ENCODE measurements at places on chromosomes 2 and 18.

- no peak for DNase-seq
These were observed 130.4 kb upstream of the DSEL start for GRCh38 chr18:67646890-67647289.

DNA sequence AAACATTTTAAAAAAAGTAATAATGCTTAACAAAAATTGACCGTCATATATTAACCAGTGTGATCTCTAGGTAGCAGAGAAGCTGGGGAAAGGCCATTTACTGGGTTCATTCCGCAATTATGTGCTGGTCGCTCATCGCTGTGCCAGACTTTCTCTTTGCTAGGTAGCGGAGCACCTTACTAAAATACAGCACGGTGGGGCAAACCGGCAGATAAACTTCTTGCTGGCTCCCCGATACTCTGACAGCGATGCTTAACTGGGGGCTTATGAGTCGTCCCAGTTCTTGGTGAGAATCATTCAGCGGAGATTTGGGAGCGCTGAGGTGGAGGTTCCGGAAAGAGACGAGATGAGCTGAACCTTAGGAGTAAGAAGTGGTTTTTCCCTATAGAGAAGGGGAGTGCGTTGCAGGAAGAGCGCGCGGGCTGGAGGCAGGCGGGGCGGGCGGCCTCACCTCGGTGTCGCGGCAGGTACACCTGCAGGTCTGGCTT is 605 bp downstream of the C2orf68 start:
- DNase-seq: no peak

GRCh38 chr2:210994104-210994503 is 437.7 kb downstream of the CPS1 start:
- no peak for DNase-seq

GRCh38 chr2:49044350-49045079 is 109.8 kb downstream of the FSHR start:
- DNase-seq: no peak

- no peak for DNase-seq
These were observed 33.9 kb downstream of the CD8B2 start for GRCh38 chr2:106521016-106521415.

- peak; percentile 16 for DNase-seq
These were observed 65.9 kb upstream of the ITM2C start for GRCh38 chr2:230798769-230799399.

GRCh38 chr2:866009-866680 is 84.5 kb upstream of the SNTG2 start:
- DNase-seq: no peak

DNA sequence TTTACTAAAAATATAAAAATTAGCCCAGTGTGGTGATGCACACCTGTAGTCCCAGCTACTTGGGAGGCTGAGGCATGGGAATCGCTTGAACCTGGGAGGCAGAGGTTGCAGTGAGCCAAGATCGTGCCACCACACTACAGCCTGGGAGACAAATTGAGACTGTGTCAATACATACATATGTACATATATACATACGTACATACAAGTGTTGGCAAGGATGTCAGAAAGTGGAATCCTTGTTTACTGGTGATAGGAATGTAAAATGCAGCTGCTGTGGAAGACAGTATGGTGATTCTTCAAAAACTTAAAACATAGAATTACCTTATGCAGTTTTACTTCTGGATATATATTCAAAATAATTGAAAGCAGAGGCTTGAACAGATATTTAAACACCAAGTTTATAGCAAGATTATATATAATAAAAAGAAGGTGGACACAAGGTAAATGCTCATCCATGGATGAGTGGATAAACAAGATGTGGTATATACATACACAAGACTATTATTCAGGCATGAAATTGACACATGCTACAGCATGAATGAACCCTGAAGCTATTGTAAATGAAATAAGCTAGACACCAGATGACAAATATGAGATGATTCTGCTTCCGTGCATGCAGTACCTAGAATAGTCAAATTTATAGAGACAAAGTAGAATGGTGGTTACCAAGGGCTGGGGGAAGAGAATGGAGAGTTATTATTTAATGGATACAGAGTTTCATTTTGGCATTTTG is 43.2 kb downstream of the CCDC138 start:
- no peak for DNase-seq

DNA sequence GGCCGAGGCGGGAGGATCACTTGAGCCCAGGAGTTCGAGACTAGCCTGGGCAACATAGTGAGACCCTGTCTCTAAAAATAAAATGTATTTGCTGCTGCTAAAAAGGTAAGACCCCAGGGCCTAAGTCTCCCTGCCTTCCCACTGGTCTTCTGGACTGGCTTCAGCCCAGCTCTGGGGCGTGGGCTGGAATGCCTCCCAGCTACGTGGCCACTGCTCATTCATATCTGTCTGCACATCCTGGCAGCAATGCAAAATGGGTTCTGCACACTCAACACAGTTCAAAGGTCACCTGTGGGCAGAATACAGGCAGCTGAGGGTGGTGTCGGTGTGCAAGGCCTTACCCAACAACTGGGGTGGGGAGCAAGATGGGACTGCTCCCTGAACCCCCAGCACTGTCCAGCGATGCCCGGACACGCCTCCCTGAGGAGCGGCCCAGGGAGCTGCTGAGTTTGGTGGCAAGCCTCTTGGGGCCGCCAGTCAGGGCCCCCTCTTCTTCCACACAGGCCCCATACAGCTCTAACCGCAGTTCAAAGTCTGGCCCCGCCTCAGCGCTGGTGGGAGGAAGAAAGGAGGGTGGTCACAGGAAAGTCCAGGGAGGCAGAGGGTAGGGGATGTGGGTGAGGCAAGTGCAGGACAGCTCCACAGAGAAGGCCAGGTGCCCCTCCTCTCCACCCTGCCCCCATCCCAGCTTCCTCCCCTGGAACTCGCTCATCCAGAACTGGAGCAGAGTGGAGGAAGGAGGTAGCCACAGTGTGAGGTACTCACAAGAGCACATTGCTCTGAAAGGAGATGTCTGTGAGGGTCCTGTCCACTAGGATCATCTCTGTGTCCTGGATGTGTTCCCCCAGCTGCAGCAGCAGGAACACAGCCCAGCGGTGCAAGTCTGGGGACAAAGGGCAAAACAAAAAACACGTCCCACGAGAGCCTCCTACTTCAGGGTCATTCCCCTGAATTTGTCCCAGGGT is 8.2 kb downstream of the WDR54 start:
- DNase-seq: no peak

DNA sequence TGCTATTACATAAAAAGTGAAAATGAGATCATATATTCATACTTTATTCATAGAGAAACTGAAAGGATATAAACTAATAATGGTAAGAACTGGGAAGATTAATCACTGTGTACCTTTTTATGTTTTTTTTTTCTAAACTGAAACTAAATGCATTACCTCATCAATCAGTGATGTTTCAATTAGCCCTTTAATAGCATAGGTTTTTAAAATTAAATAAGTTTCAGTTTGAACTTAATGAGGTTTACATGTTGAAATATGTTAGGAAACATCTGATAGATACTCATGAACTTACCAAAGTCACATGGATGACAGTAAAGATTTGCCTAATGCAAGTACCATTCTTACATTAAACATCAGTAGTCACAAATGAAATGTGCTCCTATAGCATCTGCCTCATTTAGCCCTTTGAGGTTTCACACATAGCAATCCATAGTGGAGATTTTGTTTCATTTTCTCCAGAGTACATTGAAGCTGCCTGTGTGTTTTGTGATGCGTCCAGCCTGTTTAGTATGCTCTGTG is 8.9 kb downstream of the MAPRE2 start:
- DNase-seq: no peak
